Fibroblast of skin of abdomen (primary cell): ENCODE measurements at places on chromosomes 11 and 22.

DNA sequence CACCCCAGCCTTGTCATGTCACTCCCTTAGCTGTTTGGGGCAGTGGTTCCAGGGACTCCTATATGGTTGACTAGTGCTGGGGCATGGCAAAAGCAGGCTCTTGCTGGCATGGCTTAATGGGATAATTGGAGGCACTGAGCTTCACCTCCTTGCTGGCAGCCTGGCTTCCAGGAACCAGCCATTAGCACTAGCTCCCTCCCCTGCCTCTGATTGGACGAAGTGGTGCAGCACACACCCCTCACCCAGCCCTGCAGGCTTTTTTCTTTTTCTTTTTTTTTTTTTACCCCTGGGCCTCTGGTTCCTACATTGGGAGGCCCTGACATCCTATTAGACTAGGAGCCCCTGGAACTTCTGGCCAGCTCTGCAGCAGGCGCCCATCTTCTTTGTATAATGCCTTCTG is 18.6 kb downstream of the PHLDB1 start:
- no peak for DNase-seq

DNA sequence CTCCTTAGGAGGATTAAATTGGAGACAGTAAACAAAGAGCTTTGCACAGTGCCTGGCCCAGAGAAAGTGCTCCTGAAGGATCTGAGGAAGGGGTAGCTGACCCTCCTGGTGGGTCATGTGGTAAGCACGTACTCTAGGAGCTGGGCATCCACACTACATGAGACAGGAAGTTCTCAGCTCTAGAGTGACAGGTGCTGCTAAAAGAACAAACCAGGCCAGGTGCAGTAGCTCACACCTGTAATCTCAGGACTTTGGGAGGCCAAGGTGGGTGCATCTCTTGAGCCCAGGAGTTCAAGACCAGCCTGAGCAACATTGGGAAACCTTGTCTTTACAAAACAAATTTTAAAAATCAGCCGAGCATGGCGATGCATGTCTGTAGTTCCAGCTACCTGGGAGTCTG is 13.1 kb downstream of the SLC43A1 start:
- DNase-seq: no peak

DNA sequence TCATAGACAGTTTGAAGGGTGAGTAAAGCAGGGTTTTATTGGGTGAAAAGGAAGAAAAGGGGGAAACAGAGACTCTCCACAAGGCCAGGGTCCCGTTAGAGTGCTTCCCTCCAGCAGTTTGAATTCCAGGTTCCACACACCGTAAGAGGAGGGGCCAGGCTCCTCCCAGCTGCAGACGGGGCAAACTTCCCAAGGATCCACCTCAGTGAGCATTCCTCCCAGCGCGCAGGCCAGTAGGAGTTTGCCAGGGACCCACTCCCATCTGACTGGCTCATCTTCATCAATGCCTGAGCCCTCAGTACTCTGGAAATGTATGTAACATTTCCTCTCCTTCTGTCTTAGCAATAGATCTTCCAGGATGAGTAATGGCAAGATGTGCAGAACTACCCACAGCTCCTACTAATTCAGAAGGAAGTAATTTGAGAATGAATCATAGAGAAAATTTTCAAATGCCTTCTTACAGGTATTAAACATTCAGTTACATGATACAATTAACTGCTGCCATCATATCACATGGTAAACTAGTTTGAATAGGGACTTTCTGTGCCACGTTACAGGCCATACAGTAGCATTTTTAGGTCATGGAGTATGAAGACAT is 34.0 kb upstream of the TRPC6 start:
- peak; percentile 65 for DNase-seq

DNA sequence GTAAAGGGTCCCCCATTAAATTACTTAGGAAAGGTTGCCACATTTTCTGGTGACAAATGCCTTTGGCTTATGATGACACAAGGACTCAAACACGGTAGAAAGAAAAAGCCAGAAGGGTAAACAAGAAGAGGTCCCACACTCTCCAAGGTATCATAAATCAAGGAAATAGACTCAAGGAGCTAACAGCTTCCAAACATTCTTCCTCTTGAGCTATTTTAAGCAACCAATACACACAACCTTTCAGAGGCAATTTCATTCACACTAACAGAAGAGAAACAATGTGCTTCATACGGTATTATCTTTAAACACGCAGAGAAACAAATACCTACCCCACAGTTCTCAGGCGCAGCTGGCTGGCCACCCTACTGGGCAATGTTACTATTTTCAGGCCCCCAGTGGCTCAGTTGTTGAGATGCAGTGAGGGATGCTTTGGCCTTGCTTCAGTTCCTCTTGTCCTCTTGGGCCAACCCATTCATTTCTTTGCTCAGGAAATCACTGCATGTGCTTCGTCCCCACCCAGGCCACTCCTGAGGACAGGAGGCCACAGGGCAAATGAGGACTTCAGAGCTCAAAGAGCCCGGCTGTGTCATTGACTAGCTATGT is 15.8 kb downstream of the ABTB2 start:
- peak; percentile 75 for DNase-seq

GRCh38 chr11:70490208-70490607 is 91.9 kb downstream of the CTTN start:
- no peak for DNase-seq

GRCh38 chr11:7637447-7638157 is 35.7 kb downstream of the CYB5R2 start:
- DNase-seq: peak; percentile 75

DNA sequence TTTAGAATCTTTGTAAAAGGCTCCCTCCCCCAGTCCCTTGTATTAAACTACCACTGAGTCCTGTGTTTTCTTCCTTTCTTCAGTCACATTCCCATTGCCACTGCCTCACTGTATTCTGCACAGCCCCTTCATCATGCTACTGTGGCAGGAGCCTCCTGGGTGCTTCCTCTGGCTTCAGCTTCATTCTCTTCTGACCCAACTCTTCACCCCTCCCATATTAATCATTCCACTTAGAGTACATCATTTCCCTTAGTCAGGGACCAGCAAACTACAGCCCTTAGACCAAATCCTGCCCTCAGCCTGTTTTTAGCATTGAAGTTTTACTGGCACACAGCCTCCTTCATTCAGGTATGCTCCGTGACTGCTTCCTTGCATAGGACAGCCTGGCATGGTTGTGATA is 127.7 kb upstream of the MTNR1B start:
- DNase-seq: peak; percentile 45

GRCh38 chr11:23765682-23766252 is 731.1 kb upstream of the LUZP2 start:
- peak; percentile 68 for DNase-seq

DNA sequence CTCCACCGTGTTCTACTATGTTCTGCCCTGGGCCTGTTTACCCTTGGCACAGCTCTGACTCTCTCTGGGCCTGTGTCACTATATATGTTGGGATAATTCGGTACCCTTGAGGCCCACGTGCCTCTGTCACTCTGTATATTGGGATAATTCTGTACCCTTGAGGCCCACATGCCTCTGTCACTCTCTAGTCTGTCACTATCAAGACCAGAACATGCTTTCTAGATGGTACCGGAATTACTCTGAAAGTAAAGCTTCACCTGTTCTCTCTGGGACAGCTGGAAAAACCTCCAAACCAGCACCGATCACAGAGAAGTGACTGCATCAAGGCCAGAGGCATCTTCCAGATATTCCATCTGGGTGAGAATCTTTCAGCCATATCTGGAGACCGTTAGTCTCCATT is 9.3 kb upstream of the FCHSD2 start:
- DNase-seq: no peak

GRCh38 chr11:69211920-69212797 is 56.4 kb downstream of the SMIM38 start:
- DNase-seq: no peak

GRCh38 chr11:99325847-99326246 is 305.1 kb downstream of the CNTN5 start:
- peak; percentile 81 for DNase-seq

DNA sequence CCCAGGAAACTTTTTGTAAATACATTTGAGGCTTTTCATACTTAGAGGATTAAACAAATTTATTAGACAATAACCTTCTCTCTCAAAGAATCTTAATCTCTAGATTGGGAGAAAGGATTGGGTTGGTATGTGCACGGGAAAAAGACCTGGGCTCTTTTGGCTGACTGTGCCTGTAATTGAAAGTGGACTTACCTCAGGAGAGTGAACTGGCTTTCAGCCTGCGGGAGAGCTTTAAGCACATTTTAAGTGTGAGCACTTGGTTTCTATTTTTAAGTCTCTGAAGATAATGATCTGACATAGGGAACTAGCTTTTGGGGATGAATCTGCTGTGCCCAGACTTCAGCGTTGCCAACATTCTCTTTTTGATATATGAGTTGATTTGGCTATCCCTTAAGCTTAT is 35.8 kb downstream of the UVRAG start:
- no peak for DNase-seq

DNA sequence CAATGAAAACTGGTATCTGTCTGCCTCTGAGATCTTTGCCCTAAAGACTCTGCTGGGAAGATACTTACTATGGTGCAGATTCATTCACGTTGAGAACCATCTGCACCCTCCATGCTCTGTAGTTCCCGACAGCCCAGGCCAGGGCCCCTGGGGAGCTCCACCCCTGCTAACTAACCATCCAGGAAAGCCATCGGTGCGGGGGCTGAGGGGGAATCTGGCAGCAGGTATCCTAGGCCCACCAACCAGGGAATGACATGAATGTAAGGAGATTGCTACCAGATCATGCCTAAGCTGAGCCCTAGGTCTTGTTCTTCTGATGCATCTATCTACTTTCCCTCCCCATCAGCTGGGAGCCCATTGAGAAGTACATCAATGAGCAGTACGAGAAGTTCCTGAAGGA is 11.3 kb upstream of the WBP2NL start:
- DNase-seq: no peak

DNA sequence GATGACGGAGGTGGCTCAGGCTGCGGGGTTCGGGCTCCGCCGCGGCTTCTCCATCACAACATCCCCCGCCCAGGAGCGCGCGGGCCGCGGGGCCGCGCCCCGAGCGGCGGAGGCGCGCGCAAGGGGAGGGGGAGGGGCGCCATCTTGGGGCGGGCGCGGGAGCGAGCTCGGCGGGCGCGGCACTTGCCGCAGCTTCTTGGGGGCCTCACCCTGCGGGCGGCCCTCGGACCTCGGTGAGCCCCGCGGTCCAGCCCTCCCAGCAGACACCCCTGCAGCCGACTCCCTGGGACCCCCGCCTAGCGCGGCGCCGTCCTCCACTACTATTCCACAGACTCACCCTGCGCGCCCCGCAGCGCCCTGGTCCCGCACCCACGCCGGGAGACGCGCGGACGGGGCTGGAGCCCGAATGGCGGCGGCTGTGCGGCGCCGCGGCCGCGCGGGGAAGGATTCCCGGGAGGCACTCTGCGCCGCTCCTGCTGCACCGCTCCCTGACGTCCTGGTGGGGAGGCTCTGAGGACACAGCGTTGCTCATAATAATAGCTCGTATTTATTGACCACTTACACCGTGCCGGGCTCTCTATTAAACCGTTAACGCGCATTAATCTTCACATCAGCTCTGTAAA is at the start of gene APBB1:
Gene APBB1, minus strand, starts transcription at position 86 of the 623 bp plus-strand sequence. CDS start 7,747 bp downstream, outside the sequence.
- DNase-seq: peak; percentile 63

GRCh38 chr11:82896183-82896582 is 4.0 kb downstream of the PRCP start:
- no peak for DNase-seq

GRCh38 chr11:100719362-100719761 is 32.3 kb downstream of the ARHGAP42 start:
- DNase-seq: no peak

GRCh38 chr11:110086892-110087309 is 6.3 kb upstream of the ZC3H12C start:
- peak; percentile 76 for DNase-seq

GRCh38 chr22:45506816-45507360 is 4.2 kb downstream of the FBLN1 start:
- DNase-seq: no peak

DNA sequence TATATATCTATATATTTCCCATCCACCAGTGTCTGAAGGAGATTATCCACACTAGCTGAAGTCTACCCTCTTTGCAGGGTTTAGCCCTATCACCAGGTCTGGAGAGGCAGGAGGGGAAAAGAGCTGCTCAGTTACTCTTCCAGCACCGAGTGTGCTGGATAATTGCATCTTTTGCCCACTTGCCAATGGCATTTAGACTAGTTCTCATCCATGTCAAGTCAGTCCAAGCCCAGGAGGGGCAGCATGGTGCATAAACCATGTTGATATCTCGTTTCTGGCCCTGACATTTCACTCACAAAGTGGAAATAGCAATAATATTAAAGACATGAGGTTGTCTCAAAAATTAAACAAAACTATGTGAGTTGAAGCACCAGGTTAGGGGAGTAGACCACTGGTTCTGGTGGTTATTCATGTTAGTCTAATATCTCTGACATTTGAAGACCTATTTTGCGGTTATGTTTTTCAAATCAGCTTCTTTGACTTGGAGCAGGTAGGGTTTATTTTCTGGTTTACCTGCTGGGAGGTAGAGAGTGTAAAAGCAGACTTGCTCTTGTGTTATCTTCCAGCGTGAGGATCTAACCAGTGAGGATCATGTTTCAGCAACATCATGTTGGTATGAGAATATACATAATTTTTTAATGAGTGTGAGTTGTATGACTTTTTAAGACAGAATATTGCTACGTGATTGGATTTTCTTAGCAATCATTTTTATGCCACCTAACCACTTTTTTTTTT is 273.2 kb upstream of the KIRREL3 start:
- DNase-seq: no peak

- DNase-seq: no peak
These were observed 57.6 kb upstream of the FTH1 start for GRCh38 chr11:62024936-62025486.

- DNase-seq: no peak
These were observed 79.9 kb downstream of the NAV2 start for GRCh38 chr11:19792510-19792909.

DNA sequence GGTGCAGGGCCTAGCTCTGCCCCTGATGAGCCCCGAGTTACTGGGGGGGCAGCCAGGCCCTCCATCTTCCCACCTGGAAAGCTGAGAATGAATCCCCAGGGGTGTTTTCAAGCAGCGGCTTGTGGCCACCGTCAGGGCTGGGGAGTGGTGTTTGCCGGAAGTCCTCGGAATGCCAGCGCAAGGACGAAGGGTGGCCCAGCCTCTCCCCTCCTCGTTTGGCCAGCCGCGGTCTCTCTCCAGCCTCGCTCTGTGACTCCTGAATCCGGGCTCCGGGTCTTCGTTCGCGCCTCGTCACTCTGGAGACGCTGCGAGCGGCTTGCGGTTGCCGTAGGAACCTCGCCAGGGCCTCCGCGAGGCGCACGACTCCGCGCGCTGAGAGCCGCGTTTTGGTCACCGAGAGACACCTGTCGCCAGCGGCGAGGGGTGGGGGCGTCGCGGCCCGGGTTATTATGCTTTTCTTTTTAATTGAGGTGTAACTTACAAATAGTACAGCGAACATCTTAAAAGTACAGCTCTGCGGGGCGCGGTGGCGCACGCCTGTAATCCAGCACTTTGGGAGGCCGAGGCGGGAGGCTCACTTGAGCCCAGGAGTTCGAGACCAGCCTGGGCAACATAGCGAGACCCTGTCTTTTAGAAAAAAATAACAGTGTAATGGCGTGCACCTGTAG is 6.3 kb upstream of the KDELR3 start:
- peak; percentile 78 for DNase-seq

GRCh38 chr11:104572279-104572678 is 326.0 kb downstream of the CASP12 start:
- no peak for DNase-seq

GRCh38 chr11:134763030-134763388 is 351.0 kb upstream of the B3GAT1 start:
- DNase-seq: no peak

GRCh38 chr11:128416976-128417375 is 170.4 kb downstream of the ETS1 start:
- DNase-seq: no peak
